Activated effector memory CD4-positive, alpha-beta T cell treated with Interleukin-2 at 50 U/mL for 16 hours (primary cell): ENCODE measurements at places on chromosomes 7 and 10.

DNA sequence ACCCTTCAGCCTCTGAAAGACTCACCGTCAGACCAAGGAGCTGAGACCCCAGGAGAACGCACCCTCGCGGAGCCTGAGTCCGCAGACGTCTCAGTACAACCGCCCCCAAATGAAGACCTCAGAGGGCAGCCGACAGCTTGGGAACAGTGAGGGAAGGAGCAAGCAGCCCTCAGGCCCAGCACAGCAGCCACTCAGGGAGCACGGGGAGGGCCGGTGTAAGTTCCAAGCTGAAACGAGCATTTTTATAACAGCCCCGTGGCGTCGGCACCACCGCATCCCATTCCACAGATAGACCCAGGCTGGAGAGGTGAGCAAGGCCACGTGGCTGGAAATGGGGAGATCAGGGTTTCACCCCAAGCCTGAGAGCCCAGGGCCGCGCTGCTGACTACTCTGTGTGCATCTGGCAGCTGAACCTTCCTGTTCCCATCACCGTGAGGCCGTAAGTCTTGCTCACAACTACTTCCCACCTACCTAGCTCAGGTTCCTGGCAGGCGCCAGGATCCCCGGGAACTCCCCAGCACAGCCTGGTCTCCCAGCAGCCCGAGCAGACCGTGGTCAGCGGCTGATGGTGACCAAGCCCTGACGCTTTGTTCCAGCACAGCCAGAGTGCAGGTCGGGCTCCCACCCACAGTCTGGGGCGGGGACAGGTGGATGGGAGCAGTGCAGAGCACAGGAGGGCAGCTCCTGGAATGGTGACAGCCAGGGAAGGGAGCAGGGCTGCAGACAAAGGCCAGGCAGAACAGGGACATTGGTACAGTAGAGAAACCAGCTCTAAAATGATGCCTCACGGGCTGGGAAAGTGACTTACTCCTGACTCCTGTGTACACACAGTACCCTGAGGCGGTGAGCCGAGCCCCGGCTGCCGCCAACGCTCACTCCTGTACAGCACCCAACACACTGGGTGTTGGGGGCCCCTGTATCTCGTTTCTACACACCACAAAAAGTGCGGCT, 6.1 kb upstream of the NOM1 start:
- no peak for DNase-seq

- DNase-seq, result no peak
Measured at GRCh38 chr10:44364566-44364965, 20.3 kb downstream of the CXCL12 start.

- DNase-seq, result no peak
Measured at GRCh38 chr10:66888237-66888636, 37.6 kb upstream of the LRRTM3 start.

GRCh38 chr10:12617191-12618175, 268.1 kb downstream of the CAMK1D start:
- DNase-seq, result no peak

DNA sequence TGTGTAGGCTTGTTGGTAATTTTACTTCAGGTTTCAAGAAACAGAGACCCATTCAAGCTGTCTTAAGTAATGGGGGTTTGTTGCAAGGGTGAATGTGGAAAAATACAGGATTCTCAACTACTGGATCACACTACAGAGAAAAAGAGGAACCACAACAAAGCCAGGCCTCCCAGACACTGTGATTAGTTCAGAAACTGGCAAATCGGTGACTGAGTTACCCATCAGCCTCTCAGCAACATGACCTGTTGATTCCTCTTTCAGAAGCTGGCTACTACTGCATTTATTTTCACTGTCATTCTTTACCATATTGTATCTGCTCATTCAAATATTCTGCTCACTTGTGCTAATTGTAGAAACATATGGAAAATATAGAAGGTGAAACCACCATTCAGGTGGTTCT, 16.0 kb downstream of the CCDC71L start:
- no peak for DNase-seq

- no peak for DNase-seq
Measured at GRCh38 chr10:21421794-21422193, 103.7 kb downstream of the SKIDA1 start.

- DNase-seq, result no peak
Measured at GRCh38 chr7:99493823-99494222, 6.3 kb downstream of the ZNF394 start.

DNA sequence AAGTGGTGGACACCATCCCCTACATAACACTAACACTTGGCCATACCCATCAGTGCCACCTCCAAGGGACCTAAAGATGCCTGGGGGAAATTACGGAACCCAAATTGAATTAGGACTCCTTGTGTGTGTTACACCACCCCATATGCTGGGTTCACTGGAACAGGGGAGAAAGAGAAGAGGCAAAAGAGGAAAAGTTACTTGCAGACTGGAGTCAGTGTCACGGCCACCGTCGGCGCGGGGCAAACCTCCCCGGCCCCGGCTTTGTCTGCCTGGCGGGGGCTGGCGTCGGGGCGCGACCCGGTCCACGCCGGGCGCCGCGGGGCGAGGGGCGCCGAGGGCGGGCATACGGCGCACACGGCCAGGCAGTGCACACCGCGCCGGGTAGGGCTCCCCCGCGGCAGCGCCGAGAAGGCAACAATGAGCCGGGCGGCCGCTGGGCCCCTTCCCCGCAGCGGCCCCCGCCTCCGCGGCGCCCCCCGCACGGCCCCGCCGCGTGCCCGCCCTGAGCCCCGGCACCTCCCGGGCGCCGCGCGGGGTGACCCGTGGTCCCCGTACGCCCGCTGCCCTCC, 171.1 kb downstream of the FAM107B start:
- DNase-seq, result no peak

GRCh38 chr7:117774943-117775342, 98.3 kb downstream of the CTTNBP2 start:
- no peak for DNase-seq

DNA sequence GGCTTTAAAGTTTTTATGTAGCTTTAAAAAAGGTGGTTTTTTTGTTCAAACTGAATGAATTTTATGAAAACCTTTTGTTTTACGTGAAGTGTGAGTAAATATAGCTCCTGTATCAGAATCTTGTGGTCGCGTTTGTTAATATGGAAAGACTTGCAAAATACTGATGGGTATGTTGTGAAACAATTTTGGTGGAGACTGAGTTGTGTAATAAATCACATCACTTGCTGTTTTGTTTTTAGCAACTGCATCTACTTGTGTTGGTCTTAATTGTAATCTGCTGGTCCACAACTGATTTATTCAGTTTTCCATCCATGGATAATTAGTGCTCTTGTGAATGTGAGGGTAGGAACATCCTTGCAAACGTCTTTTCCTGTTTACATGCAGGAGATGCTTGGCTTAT, 10.5 kb downstream of the PLXDC2 start:
- DNase-seq, result no peak

DNA sequence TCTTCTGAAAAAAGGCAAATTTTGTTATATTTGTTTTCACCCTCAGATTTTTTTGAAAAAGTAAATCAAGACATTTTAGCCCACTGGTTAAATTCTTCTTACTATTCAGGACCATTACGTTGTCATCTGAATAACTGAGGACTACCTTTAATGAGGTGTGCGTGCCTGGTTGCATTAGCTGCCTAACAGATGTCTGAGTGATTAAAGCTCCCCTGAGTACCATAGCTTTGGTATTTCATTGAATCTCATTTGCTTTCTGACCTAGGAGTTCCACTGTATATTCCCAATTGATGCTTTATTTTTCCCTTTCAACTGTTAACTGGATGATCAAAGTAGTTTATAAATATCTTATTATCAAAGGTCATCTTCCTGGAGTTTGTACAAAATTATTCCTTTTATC, 410.0 kb upstream of the SEMA3D start:
- no peak for DNase-seq

- DNase-seq, result no peak
Measured at GRCh38 chr7:114740095-114740494, 181.8 kb upstream of the MDFIC start.

DNA sequence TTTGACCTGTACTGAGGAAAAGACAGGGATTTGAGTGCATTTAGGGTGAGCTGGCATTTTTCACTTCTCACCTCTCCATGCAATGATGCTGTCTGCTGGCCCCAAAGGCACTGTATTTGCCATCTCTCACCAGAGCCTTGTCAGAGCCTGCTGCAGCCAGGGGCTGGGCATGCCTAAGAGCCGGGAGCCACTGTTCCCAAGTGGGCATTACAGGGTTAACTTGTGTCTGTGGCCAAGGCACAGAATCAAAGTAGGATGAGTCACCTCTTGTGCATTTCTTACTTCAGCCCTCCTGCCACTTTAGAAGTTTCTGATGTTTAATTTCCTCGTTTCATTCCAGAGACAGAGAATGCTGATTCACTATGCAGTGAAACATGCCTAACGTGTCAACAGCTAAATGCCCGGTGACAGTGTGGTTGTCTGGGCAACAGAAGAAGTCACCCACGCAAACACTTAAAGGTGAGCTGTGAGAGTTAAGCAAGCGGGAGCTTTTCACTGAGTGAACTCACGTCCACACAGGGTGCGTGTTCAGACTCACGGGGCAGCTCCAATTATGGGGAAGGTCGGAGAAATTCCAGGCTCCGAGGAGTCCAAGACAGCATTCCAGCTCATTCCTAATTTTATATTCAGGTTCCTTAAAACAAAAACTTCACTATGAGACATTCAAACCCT, 57.1 kb upstream of the IGFBP3 start:
- no peak for DNase-seq

GRCh38 chr7:96426027-96426426, 104.1 kb upstream of the SLC25A13 start:
- DNase-seq, result no peak

- no peak for DNase-seq
Measured at GRCh38 chr7:146683439-146683838, 566.8 kb downstream of the CNTNAP2 start.

GRCh38 chr7:20199015-20199737, 18.0 kb downstream of the MACC1 start:
- no peak for DNase-seq

GRCh38 chr7:38452681-38453108, 178.5 kb downstream of the AMPH start:
- no peak for DNase-seq

DNA sequence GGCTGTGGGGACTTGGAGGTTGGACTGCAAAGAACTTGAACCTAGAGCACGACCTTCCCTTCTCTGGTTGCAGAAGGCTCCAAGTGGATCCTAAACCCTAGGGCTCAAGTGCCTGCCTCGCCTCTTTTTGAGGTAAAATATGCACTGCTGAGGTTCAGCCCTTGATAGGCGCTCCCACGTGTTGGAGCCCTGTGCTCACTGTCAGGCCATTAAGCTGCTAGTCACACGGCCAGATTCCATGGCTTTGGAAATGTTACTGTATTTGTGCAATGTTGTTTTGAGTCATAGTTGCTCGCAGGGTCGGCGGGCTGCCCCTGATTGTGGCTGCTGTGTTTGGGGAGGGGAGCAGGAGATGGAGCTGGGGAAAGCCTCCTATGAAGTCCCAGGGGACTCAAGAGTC, 39.8 kb upstream of the PCBD1 start:
- DNase-seq, result no peak

DNA sequence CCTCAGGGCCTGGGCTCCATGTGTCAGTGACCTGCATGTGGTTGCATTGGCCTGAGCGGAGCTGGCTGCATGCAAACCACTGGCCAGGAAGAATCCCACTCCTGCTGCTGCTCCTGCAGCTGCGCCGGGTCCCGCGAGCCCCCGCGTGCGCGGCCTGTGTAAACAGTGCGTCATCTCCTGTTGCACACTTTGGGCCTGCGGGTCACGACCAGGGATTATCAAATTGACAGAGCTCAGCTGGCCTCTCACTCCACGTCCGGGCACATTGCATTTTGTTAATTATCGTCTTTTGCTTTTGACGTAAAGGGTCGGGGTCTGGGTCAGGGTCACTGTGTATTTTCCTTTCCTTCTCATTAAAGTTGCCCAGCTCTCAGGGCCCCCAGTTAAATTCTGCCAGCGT, 132.6 kb downstream of the RGS10 start:
- no peak for DNase-seq

GRCh38 chr7:96870185-96870584, 135.2 kb upstream of the DLX6 start:
- no peak for DNase-seq

- peak; percentile 61 for DNase-seq
Measured at GRCh38 chr10:102072673-102073527, 7.8 kb downstream of the HPS6 start.

GRCh38 chr10:15361131-15361530, 10.0 kb downstream of the FAM171A1 start:
- no peak for DNase-seq

DNA sequence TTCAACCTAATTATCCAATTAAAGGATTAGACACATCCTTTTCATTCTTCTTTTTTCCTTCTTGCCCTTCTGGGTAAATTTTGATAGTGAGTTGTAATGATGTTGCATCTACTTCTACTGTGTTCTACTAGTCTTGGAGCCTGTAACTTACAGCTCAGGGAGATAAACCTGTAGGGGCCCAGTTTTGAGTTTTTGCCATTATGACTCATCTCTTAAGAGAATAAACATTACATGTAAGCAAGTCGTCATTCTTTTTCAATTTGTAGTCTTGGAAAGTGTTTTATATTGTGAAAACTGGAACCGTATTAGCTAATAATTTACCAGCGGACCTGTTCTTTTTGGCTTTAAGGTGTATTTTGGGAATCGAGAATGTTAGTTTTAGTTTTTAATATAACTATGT, 89.7 kb upstream of the RPA3 start:
- no peak for DNase-seq

DNA sequence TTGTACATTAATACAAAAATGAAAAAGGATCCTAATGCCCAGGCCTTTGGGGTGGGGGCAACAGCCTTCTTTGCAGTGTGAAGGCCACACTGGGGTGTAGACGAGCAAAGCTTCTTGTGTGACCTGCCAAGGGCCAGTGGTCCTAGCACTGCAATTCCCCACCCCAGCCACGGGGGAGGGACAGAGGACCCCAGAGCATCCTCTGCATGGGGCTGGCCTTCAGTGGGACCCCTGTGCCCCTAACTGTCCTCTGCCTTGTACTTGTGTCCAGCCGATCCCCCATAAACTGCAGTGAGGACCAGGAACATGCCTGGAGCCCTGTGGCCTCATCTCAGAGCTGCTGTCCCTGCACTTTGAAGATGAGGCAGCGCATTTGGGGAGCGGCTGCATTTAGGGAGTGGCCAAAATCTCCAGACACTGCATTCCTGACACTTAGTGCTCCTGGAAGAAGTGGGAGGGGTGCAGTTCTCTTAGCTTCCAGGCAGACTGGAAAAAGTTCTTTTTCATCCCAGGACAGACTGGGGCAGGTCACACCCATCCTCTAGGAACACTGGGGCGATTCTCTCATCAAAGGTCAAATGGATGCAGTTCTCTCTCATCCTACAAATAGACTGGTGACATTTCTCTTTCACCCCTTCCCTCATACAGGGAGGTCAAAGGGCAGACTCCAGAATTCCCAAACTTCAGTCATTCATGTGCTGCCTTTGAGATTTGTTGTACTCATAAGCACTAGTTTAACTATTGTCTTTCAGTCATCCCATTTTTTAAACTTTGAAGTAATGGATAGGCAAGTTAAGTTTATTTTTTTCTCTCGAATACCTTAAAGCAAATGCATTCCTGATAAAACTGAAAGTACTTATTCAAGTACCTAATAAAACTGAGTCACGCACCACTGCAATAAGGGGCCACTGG, 922 bp upstream of the MYO1G start:
- no peak for DNase-seq

- DNase-seq, result no peak
Measured at GRCh38 chr10:104076743-104077160, 8.9 kb downstream of the COL17A1 start.
